CD4-positive, CD25-positive, alpha-beta regulatory T cell (primary cell): ENCODE measurements at places on chromosomes 12 and 14.
A peak's percentile ranks its signal among the peaks of the same experiment; 100 is the strongest.

- DNase-seq, result no peak
Measured at GRCh38 chr14:100307766-100308426, 1.7 kb upstream of the SLC25A29 start.

GRCh38 chr14:65940056-65940735 is 527.7 kb downstream of the FUT8 start:
- DNase-seq, result peak; percentile 64

GRCh38 chr12:7129872-7130691 is at the start of gene CLSTN3:
TSS of gene CLSTN3 (plus strand) at chr12:7130371. CDS start at chr12:7130649, 278 bp downstream.
- peak; percentile 86 for DNase-seq

DNA sequence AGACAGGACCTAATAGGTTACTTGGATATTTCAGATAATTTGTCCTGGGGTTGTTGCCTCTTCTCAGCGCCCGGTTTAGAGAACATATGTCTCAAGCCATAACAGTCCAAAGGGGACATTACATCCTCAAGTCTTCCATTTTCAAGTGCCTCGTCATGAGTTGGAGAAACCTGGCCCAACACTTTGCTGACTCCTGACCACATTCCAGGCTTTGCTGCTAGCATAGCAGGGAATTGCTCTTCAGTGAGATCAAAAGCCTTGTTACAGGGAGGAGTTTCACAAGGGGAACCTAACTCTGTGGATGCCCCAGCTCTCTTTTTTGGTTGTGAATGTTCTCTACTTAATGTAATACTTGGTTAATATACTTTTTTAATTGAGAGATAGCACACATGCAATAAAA is 8.2 kb upstream of the MMP19 start:
- no peak for DNase-seq

- DNase-seq, result no peak
Measured at GRCh38 chr12:58521796-58522195, 398.5 kb downstream of the LRIG3 start.

DNA sequence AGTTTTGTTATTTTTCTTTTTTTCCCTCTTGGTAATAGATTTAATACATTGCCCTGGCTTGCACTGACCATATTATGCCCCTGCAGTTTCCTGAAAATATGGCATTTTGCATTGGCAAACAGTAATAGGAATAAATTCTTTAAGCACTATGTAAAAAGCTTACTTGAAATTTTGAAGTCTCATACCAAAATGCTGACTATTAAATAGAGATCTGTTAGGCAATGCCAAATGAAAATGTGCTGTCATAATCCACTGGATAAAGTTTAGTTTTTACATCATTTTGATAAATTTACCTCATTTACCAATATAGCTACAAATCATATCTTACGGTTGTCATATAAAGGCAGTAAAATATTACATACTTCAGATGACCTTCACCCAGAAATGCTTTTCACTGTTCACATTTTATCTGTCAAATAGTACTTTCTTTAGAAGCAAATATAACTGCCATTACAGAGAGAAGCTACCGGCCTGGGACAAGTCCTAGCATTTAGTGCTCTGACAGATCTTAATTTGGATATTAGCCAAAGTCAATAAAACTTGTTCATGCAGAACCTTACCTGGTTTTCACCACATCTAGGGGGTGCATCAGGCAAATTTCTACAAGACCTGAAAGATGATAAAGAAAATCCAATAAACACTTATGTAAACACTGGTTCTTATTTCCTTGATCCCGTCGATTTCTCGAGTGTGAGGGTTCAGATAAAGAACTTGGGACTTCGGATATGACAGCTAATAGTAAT is 212.9 kb downstream of the PAX9 start:
- DNase-seq, result no peak
